ENCODE measurements at places on chromosomes 11 and 22.

GRCh38 chr11:12182676-12183541, 72.5 kb downstream of the MICAL2 start:
- DNase-seq = no peak

DNA sequence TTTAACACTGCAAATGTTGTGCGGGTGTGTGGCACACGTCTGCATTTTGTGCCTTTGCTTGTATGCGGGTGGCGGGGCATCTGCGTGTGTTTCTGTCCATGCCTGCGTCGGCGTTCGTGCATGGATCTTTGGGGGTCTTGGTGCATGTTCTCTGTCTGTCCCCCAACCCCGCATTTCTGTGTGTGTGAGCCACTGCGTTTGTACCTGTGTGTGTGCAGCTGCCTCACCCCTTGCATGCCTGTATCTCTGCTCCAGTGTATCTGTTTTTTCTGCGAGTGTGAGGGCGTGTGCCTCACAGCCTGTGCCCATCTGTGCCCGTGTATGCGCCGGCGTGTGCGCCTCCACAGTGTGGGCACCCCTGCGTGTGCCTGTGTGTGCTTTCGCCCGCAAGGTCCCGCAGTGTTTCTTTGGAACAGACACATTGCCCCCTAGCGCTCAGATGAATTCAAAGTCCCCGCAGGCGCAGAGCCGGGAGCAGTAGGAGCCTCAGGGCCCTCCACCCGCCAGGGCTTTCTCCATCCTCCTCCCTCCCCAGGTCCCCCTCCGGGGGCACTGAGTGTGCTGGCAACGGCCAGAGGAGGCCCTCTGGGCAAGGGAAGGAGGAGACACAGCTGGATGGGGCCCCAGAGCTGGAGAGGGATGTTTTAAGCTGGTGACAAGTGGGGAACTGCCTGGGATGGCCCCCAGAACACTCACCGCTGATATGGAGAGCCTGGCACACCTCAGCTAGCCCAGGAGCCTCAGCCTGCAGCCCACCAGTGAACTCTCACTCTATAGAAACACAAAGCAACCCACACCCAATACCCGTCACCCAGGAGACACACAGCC, 3.1 kb upstream of the MN1 start:
- peak; percentile 53 for DNase-seq

- no peak for DNase-seq
Observed at GRCh38 chr11:117546431-117547194, 219.0 kb downstream of the CEP164 start.

GRCh38 chr11:28420099-28420498, 311.9 kb downstream of the METTL15 start:
- no peak for DNase-seq

GRCh38 chr11:73206801-73207200, 11.3 kb upstream of the P2RY2 start:
- no peak for DNase-seq

Data from activated CD4-positive, alpha-beta T cell treated with anti-CD3 and anti-CD28 coated beads for 4 hours (primary cell).